Ovary (tissue), 10 donors: ENCODE measurements at places on chromosomes 3 and 15. TPM values are rescaled to one million over a fixed set of nuclear protein-coding genes. Genes with fewer than 3 reads are reported as not detected.

- no peak for DNase-seq
Measured at GRCh38 chr3:115758076-115758763, 134.9 kb downstream of the GAP43 start.

GRCh38 chr15:48978638-48979037 lies 14.9 kb upstream of the SHC4 start:
- DNase-seq: no peak

The ZBBX gene
- 1.3 TPM for total RNA-seq

The EXOSC7 gene
- total RNA-seq: 37.1 TPM

DNA sequence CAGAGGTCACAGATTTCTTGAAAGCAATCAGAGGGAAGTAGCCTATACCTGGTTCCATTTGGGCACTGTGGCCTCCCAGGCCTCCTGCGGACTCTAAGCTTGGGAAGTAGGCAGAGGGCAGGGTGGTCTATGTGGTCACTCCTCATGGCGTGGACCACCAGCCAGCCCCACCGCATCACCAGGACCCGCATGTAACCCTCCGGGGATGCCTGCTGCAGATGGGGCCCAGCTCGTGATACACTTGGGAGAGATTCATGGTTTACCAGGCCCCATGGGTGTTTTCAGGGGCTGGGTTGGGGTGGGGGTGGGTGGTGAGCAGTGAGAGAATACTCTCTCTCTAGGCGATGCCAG lies 123.7 kb downstream of the ASB7 start:
- DNase-seq: no peak

The PLA2G4D gene
- 0.12 TPM for total RNA-seq

GRCh38 chr3:61081554-61081953 lies 169.7 kb downstream of the FHIT start:
- no peak for DNase-seq

DNA sequence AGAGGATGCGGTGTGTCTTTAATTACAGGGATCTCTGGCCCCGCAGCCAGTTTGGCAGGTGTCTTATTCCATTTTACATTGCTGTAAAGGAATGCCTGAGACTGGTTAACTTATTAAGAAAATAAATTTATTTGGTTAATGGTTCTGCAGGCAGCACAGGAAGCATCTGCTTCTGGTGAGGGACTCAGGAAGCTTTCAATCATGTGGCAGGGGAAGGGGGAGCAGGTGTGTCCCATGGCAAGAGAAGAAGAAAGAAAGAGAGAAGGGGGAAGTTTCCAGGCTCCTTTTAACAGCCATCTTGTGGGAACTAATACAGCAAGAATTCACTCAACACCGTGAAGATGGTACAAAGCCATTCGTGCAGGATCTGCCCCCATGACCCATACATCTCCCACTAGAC lies 128.0 kb upstream of the CRBN start:
- no peak for DNase-seq

- DNase-seq: no peak
Measured at GRCh38 chr15:87707071-87707470, 549.5 kb downstream of the NTRK3 start.
